CMK (cell line): ENCODE measurements at places on chromosomes 2 and 18.

DNA sequence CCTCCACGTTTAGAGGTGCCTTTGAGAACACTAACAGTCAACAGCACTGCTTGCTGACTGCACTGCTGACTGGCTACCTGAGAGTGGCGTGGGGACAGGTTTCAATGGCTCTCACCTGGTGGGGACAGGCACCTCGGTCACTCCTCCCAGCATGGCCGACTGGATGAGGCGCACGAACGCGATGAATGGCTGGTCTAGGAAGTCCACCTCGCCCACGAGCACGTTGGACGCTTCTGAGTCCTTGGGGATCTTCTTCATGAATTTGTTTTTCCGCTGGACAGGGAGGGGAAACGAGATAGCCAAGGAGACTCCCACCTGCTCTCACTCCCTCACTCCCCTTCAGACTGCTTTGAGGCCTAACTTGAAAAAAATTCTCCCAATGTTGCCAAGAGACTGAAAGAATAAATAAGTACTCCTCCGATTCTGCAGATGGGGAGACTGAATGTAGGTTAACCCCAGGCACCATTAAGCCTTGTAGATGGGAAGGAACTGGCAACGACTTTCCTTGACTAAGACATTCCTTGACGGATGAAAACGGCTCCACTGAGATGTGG, 57.3 kb downstream of the MTHFD2 start:
- no peak for DNase-seq

- no peak for DNase-seq
Observed at GRCh38 chr18:5294113-5294456, 1.4 kb downstream of the ZBTB14 start.

DNA sequence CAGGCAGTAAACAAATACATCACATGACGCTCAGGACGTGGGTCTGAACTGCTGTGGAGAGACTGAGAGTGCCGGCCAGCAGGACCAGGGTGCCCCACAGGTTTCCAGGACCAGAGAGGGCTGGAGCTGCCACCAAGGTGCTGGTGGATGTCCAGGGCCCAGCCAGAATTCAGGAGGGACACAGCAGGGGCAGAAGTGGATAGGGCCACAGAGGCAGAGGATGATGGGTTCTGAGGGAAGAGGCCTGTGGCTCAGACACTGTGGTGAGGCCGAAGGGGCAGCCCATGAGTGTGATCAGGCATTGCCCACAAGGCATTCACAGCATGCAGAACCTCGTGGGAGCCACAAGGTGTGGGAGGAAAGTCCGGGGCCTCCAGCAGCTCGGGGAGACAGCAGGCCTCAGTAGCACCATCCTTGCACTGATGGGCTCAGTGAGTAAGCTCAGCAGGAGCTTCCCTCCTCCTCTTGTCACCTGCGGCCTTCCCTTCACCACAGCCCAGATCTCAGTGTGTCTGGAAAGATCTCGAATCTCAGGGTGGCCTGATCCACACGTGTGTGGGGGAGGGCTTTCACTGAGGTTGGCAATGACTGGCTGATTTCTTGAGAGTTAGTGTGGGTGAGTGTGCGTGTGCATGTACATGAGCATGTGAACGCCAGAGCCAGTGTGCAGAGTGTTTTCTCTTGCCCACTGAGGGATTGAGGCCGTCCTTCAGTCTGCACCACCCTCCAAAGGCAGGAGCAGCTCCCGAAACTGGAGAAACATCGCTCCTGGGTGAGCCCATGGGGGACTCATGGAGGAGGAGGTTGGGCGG, 181.8 kb upstream of the RAB6C start:
- no peak for DNase-seq

GRCh38 chr2:227376656-227377396, 2.3 kb downstream of the TM4SF20 start:
- DNase-seq: no peak

GRCh38 chr2:121071034-121071504, 213.9 kb downstream of the TFCP2L1 start:
- no peak for DNase-seq

- DNase-seq: no peak
Observed at GRCh38 chr18:26419746-26420145, 128.6 kb downstream of the KCTD1 start.

DNA sequence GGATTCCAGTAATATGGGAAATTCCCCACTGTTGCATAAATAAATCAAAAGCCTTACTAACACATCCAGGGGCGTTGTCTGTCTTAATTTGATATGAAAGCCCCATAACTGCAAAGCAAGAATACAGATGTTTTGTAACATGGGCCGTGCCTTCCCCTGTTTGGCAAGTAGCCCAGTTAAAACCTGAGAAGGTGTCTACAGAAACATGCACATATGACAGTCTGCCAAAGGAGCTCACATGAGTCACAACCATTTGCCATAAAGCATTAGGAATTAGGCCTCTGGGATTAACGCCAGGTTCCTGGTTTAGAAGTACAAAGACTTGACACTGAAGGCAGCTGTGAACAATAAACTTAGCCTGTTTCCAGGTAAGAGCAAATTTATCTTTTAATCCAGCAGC, 43.1 kb upstream of the LONRF2 start:
- no peak for DNase-seq

GRCh38 chr2:26704441-26704977, 12.0 kb downstream of the KCNK3 start:
- DNase-seq: no peak

- no peak for DNase-seq
Observed at GRCh38 chr2:111058264-111058663, 62.5 kb upstream of the BCL2L11 start.

DNA sequence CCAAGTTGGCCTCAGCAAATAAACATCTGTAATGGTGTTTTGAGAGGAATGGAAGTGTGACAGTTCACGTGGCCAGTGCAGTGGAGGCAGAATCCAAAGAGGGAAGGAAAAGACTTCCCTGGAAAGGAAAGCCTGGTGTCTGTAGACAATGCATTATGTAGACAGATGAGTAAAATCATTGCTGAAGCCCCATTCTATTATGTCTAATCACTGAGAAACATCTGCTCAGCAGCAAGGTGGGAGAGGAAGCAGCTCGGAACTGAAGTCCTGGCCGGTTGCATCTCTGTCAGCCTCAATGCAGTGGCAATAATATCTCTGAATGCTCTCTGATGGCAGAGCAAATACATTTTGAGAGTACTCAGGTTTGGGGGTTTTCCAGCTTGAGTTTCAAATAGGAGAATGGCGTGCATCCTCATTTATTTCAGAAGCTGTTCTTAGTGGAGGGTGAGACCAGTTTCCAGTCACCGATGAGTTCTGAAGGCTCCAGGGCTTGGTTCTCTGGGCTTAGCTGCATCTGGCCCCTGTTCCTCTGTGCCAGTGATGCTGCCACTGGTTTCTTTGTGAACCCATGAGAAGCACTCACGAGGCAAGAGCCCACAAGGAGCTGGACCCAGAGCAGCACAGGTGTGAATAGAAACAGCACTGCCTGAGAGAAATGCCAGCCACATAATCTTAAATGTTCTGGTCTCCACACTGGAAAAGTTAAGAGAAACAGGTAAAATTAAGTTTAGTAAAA, 63.3 kb downstream of the RPIA start:
- DNase-seq: peak; percentile 44

GRCh38 chr2:129642526-129643043, 336.9 kb upstream of the RAB6C start:
- no peak for DNase-seq

- no peak for DNase-seq
Observed at GRCh38 chr2:29347774-29348461, 232.7 kb downstream of the CLIP4 start.

GRCh38 chr18:35634323-35634722, 52.8 kb downstream of the GALNT1 start:
- DNase-seq: no peak

DNA sequence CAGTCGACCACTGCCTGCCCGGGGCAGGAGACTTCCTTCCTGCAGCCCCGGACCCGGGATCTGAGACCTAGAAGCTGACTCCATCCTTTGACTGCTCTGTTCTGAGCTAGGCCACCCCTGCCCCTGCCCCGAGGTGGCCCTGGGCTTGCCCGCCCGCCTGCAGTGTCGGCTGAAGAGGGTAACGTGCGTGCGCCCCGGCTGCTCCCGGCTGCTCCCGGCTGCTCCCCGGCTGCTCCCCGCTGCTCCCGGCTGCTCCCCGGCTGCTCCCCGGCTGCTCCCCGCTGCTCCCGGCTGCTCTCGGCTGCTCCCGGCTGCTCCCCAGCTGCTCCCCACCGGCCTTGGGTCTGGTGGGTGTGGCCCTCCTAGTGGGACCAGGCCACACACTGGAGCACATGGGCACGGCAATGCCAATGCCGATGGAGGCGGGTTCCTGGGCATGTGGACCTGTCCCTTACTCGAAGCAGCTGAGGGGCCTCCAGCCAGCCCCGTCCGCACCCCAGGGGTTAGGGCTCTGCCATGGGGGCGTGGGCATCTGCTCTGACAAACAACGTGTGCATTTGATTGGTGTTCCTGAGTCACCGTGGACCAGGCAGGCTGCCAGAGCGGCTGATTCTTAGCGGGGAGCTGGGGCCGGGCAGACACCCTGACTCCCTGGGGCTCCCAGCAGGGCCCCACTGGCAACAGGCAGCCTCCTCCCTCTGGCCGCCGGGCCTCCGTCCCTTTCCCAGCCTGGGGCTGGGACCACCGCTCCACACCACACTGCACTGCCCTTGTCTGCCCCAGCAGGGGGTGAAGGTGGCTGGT, 2.0 kb upstream of the GAL3ST2 start:
- DNase-seq: no peak

GRCh38 chr2:237819231-237819630, 20.7 kb downstream of the RBM44 start:
- DNase-seq: no peak

GRCh38 chr2:45178359-45178758, 169.1 kb upstream of the SIX2 start:
- DNase-seq: no peak

- no peak for DNase-seq
Observed at GRCh38 chr2:224284134-224284946, 117.6 kb downstream of the FAM124B start.

DNA sequence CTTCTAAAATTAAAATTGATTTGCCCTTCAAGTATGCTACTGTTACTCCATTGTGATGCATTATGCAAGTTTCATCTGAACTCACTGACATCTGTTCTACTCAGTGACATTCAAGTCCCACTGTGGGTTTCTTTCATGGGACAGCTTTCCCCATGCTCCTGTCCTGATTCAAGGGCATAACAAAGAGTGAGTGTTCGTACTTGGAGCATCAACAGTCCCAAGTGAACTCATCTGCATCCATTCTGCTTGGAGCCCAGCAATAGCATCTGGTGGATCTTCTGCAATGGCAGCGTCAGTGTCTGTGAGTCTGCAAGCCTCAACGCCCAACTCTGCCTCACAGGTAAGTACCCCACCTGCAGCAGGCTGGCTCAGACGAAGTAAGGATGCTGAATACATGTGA, 27.5 kb downstream of the BUB1 start:
- DNase-seq: no peak

DNA sequence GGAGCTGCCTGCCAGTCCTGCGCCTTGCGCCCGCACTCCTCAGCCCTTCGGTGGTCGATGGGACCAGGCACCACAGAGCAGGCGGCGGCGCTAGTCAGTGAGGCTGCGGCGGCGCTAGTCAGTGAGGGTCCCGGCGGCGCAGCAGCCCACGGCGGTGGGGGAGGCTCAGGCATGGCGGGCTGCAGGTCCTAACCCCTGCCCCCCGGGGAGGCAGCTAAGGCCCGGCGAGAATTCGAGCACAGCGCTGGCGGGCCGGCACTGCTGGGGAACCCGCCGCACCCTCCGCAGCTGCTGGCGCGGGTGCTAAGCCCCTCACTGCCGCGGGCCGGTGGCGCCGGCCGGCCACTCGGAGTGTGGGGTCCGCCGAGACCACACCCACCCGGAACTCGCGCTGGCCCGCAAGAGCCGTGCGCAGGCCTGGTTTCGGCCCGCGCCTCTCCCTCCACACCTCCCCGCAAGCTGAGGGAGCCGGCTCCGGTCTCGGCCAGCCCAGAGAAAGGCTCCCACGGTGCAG, 867.4 kb downstream of the DSC3 start:
- no peak for DNase-seq

- no peak for DNase-seq
Observed at GRCh38 chr2:18745431-18746272, 156.3 kb upstream of the NT5C1B start.

- no peak for DNase-seq
Observed at GRCh38 chr2:28600181-28600580, 104.3 kb downstream of the PLB1 start.

DNA sequence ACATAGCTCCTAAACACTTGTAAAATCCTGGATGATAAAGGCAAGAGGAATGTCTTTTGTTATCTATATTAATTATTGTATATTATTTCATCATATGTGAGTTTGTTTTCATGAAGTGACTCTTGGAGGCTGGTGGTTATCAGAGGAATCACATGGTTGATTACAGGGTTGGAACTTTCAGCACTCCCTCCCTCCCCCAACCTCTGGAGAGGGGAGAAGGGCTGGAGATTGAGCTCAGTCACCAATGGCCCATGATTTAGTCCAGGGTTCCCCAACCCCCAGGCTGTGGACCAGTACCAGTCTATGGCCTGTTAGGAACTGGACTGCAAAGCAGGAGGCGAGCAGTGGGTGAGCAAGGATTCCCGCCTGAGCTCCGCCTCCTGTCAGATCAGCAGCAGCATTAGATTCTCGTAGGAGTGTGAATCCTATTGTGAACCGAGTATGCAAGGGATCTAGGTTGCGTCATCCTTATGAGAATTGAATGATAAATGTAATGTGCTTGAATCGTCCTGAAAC, 37.7 kb downstream of the FBXO48 start:
- DNase-seq: no peak

DNA sequence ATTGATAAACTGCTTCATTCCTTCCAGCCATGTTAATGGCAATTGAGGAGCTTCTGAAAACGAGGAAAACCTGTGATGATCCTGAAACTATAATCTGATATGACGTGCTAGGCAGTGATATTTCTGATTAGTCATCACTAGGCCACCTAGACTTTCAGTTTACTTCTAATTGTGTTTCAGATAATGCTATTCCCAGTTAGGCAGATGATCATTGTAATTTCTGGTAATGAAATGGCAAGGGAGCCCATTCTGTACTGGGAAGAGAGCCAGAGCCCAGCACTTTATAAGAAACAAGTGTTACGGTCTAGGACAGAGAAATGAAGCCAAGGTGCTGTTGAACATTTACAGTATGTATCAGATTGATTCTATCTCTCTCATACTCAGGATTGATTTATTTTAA, 106.2 kb downstream of the CPO start:
- DNase-seq: no peak
